ENCODE measurements at places on chromosomes 13 and 19. TPM values are rescaled to one million over a fixed set of nuclear protein-coding genes. Genes with fewer than 3 reads are reported as not detected.

DNA sequence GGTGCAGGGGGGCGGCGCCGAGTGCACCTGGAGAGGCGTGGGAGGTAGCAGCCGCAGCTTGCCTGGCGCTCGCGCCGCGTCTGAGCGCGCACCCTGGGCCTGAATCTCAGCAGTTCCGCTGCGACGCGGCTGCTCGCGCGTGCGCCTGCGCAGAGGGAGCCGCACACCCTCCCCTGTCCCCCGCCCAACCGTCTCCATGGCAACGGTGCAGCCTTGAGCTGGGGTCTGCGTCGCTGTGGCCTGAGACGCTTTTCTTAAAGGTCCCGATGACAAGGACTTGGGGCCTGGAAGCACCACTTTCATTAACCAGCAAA, at the start of gene PNMA8B:
TSS of gene PNMA8B (minus strand) at position 82 of the 314 bp plus-strand sequence. CDS start 402 bp downstream, outside the sequence.
- peak; percentile 74 for DNase-seq

The CAPN12 gene
- 0.81 TPM for total RNA-seq

The CGB2 gene
- total RNA-seq: not detected

The TMEM38A gene
- 6.7 TPM for total RNA-seq

- no peak for DNase-seq
These were observed 1410.1 kb upstream of the ATXN8OS start for GRCh38 chr13:68697551-68697950.

The HTR2A gene
- 0.65 TPM for total RNA-seq

- DNase-seq: no peak
These were observed 39.9 kb downstream of the DOCK9 start for GRCh38 chr13:98937911-98938381.

All from left cardiac atrium (tissue), 4 donors.